ENCODE measurements at places on chromosomes 1 and 21.

DNA sequence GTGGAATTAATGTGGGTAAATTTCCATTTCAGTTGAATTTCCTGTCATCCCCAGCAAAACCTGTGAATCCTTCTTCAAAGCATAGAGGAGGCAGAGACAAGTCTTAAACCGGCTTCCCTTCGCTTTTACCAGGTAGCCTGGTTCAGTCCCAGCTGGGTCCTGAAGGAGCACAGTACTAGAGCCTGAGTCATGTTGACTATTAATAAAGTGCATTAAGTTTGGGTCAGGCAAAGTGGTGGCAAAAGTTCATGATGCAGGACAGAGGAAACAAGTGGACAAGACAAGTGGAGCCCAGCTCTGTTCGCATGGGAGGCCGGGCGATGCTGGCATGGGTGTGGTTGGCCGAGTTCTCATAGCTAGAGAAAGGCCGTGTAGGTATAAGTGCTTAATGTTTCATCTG, 150.4 kb downstream of the DYRK1A start:
- no peak for DNase-seq

GRCh38 chr1:94614996-94615395, 73.4 kb upstream of the F3 start:
- DNase-seq: no peak

DNA sequence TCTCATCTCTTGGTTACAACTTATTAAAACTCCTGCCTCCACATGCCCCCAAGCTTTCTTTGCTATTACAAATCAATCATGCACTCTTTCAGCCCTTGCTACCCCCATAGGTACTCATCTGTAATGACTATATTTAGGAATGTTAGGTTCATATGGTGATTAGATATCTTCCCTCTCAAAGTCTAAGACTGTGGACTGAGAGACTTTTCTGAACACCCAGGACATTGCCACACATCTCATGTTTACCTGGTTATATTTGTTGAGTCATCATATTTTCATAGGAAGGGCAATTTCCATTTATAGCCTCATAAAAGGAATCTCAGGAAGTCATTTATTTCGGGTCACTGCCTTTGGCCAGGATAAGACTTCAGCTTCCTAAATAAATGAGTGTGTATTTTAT, 81.5 kb upstream of the LPGAT1 start:
- no peak for DNase-seq

DNA sequence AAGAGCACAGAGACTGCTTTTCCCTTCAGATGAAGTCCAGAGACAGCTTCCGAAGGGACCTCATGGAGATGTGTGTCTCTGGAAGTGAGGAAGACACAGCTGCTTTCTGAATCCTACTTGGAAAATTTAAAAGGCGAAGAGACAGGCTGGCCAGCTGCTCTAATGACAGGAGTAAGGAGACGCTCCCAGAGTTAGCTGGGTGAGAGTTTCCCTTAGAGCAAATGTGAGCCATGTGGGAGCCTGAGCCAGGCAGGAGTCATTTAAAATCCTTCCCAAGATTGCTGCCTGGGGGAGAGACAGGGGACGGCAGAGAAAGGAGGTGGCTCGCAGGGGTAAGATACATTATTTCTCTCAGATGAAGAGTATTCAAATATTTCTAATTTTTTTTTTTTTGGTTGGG, 53.1 kb downstream of the ZNF326 start:
- no peak for DNase-seq

- no peak for DNase-seq
Measured at GRCh38 chr1:115076384-115076915, 12.9 kb downstream of the TSPAN2 start.

DNA sequence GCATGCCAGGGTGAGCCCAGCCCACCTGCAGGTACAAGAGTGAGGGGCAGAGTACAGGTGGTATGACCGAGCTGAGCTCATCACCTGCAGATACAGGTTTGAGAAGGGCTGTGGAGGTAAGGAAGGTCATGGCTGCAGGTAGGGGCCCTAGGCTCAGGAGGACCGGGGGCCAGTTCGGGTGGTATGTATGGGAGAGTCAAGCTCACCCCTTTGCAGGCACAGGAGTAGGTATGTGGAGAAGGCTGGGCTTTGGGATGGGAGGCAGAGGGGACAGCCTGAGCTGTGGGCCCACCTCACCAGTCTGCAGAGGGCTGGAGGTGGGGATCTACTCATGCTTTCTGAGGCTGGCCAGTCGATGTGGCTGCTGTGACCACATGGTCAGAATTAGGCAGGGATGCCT, 17.2 kb downstream of the PODN start:
- no peak for DNase-seq

DNA sequence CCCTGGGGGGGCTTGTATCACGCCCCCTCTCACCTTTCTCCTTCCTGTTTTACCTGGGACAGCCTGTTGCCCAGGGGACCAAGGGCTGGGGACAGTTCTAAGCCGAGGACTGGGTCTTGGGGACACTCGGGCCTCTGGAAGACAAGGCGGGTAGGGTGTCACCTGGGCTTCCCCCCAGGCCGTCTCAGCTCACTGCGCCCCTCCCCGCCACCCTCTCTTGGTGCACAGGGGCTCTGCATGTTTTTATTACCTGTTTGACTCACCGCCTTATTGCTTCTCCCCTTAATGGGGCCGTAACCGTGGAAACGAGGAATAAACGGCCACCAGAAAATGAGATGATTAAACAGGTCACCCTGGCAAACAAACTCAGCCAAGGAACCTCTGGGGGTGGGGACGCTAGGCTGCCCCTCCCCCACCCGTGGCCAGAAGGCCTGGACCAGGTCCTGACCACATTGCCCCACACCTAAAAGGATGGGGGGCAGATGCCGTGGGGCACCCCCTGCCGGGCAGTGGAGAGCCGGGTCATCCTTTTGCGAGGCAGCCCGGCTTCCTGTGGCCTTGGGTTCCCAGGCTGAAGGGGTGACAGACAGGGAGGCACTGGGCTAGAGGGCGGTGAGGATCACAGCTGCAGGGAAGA, 109.9 kb downstream of the CASZ1 start:
- no peak for DNase-seq

GRCh38 chr1:101288491-101288944, 51.7 kb downstream of the S1PR1 start:
- peak; percentile 79 for DNase-seq

GRCh38 chr1:205535866-205536758, 31.6 kb downstream of the CDK18 start:
- no peak for DNase-seq

DNA sequence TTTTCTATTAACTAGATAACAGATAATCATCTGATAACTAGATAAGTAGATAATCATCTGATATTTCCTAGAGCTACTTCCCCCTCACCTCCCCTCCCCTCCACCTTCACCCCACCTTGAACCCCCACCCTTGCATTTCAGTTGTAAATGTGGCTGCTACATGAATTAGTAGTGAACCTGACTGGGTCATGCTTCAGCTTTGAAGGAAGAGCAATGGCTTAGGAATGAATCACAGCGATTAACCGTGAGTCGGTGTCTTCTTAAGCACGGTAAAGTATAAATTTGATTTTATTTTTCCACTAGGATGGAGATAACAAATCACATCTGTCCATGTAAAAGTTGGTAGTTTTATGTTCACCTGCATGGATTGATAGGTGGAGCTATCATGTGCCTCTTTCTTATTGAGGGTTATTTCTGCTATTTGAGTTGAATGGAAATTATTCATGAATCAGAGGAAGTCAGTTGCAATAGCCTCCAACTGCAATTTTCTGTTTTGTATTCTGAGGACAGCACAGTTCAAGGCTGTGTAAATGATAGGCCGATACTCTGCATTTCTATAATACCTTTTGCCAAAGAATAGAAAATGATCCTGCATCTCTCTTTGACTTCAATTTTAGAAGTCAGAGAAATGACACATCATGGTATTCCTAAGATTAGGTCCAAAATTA, 235.0 kb downstream of the PTGER3 start:
- DNase-seq: no peak

DNA sequence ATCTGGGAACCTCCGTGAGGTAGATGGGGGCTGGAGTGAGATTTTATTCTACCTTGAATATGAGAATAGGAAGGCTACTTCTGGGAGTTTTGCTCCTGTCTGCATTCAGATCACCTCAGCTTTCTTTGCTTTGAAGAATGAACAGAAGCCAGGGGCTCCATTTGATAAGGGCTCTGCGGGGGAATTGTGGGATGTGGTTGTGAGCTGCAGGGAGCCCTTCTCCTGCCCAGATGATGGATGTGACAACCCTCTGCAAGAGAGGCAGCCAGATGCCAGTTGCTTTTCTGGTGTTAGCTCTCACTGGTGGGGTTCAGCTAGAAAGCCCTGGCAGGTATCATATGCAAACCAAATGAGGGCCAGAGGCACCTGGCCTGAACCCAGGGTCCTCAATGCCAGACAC, 21.5 kb downstream of the IER5 start:
- no peak for DNase-seq

GRCh38 chr1:245466261-245466660, 311.5 kb downstream of the KIF26B start:
- DNase-seq: no peak

Data from activated CD8-positive, alpha-beta T cell treated with anti-CD3 and anti-CD28 coated beads for 36 hours (primary cell).